ENCODE measurements at places on chromosomes 6 and 20. TPM values are rescaled to one million over a fixed set of nuclear protein-coding genes. Genes with fewer than 3 reads are reported as not detected.

- DNase-seq = no peak
Measured at GRCh38 chr20:8309634-8310033, 177.6 kb downstream of the PLCB1 start.

DNA sequence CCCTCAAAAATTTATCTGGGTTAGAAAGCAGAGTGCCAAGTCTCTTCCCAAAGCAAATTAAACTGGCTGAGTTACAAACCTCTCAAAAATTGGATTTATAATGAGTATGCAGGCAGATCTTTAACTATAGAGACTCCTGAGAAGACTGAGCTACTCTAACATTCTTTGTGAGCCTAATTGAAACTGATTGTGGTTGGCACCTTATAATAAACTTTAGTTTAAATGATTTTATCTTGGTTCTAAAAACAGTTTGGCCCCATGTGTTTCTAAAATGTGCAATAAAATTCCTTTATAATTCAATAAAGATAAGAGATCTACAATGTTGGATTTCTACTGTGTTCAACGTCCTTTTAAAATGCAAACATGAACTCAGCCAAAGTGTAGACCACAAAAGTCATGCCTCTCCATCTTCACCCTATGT lies 480.2 kb upstream of the RNF217 start:
- DNase-seq = no peak

DNA sequence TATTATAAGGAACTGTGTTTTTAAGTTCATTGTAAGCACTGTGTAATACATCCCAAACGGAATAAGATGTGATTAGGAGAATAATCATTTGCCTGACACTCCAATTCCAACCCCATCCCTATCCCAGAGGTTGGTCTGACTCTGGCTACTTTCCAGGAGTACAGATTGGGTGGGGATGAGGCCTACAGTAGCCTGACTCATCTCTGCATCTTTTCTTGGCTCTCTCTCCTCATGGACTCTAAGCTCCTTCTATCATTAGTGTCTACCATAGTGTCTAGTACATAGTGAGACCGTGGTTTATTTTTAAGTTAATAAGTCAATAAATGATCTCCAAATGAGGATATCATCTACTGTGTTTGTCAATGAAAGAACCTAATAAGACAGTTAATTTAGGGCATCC lies 92.2 kb upstream of the CNKSR3 start:
- no peak for DNase-seq

GRCh38 chr20:41228858-41229257 lies 88.7 kb downstream of the ZHX3 start:
- no peak for DNase-seq

The SMOC2 gene
- total RNA-seq = 0.73 TPM

The UFL1 gene
- total RNA-seq = 19.3 TPM

The SEL1L2 gene
- not detected for total RNA-seq
